EL (cell line): ENCODE measurements at places on chromosomes 4 and X.

DNA sequence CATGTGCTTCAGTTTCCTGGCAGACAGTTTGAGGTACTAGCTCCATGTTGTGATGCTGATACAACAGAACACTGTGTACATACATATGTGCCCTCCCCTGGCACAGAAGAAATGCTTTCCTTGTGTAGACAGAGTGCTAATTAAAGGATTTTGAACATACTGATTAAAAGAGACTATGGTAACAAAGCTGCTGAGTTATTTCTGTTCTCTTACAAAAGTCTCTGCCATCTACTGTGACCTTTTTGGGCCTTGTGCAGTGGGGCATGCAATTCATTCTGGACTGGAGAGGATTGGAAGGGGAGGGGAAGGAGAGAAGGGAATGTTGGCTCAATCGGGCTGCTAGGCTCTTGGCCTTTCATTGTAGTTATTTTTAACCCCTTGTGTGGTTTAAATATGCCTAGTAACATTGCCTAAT, 6.0 kb downstream of the PDLIM5 start:
- no peak for DNase-seq

DNA sequence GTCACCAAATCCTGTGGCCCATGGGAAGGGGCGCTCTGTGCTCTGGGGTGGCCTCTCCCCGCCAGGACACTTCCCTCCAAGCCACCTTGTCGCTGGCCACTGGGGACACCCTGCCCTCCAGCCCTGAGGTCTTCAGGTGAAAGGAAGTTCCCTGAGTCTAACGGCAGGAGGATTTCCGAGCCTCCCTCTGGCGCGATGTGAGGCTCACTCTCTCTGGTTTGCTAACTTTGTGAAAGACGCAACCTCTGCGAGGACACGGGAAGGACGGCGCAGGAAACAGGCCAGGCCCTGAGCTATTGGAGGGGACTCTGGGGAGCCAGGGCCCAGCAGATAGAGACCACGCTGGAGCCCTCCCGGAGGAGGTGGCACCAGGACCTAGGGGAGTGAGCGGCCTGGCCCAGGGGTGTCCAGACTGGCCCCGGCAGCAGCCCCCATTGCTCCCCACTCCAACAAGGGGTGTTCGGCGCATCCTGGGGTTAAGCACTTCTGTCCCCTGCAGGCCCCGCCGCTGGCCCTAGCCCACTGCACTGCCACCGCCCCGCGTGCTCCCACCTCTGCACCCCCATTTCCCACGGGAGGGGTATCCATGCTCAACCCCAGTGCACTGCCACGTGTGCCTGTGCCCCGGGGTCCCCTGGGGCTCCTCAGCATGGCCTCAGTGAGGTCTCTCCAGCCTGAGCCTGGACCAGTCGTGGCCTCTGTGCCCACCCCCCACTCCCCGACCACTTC, 72.2 kb upstream of the MXD4 start:
- DNase-seq = no peak

DNA sequence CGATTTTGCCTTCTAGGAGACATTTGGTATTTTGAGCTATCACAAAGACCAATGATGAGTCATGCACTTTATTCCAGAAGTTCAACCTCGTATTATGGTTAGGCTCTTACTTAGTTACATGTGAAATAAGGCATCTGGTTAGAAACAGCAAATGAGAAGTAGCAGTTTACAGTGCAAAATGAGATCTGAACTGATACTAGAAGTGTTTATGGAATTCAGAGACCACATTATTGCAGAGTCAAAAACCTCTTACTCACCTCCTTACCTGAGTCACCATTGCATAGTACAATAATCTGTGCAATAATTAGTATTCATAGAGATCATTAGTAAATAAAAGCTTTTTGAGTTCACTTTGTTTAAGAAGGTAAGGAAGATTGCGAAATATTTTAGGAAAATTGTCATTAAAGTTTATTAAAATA, 38.7 kb downstream of the SEC24B start:
- DNase-seq = peak; percentile 47

- DNase-seq = no peak
Observed at GRCh38 chr4:102819588-102820365, 7.6 kb downstream of the UBE2D3 start.

DNA sequence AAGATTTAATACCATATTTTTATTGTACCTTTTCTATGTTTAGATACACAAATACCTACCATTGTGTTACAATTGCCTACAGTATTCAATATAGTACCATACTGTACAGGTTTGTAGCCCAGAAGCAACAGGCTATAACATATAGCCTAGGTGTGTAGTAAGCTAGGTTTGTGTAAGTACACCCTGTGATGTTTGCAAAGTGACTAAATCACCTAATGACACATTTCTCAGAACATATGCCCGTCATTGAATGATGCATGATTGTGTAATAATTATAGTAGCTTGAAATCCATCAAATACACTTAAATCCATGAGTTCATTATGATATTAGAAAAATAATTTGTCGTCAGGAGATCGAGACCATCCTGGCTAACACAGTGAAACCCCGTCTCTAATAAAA, 30.8 kb downstream of the GAB3 start:
- no peak for DNase-seq

GRCh38 chr4:118712872-118713271, 27.7 kb downstream of the METTL14 start:
- peak; percentile 32 for DNase-seq

DNA sequence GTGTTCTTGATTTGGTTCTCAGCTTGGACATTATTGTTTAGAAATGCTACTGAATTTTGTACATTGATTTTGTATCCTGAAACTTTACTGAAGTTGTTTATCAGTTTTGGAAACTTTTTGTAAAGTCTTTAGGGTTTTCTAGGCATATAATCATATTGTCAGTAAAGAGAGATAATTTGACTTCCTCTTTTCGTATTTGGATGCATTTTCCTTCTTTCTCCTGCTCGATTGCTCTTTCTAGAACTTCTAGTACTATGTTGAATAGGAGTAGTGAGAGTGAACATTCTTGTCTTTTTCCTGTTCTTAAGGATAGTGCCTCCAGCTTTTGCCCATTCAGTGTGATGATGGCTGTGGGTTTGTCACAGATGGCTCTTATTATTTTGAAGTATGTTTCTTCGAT, 24.1 kb downstream of the TMPRSS11A start:
- DNase-seq = no peak

GRCh38 chrX:122504026-122504425, 680.1 kb upstream of the GRIA3 start:
- peak; percentile 38 for DNase-seq

- no peak for DNase-seq
Observed at GRCh38 chr4:176879380-176880116, 86.8 kb upstream of the VEGFC start.

- no peak for DNase-seq
Observed at GRCh38 chr4:26583538-26583864, 383 bp upstream of the TBC1D19 start.

DNA sequence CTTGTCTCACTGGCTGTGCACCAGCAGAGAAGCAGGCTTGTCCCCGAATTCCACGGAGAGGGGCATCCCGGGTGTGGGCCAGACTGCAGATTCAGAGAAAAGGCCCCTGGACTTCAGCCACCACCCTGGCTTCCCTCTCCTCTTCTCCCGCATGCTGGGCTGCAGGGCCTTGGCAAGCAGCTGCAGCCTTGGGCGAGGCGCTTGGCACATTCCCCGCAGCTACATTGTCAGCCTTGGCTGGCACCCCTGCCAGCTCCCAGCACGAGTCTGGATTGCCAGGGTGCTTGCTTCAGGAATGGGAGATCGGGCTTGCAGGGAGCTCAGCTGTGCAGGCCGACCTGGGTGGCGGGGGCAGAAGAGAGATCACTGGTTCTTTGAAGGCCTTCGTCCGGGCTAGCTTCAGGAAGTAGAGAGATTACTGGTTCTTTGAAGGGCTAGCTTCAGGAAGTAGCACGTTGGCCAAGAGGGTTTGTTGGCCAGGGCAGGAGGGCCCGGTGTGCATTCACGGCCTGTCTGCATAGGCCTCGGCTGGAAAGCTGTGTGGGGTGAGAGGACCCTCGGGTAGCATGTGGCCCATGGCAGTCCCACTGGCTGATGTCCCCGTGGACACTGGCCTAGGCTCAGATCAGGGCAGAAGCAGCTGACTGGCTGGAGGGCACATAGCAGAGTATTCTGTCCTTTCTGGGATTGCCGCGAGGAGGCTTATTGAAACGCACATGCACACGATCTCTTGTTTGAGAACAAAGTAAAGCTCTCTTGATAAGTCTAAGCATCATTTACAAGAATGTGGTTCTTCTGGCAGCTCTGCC, 2.7 kb downstream of the ABCD1 start:
- DNase-seq = peak; percentile 25

- no peak for DNase-seq
Observed at GRCh38 chrX:1521459-1521956, 15.5 kb downstream of the P2RY8 start.

- DNase-seq = no peak
Observed at GRCh38 chrX:45619290-45619689, 418.6 kb upstream of the DIPK2B start.

DNA sequence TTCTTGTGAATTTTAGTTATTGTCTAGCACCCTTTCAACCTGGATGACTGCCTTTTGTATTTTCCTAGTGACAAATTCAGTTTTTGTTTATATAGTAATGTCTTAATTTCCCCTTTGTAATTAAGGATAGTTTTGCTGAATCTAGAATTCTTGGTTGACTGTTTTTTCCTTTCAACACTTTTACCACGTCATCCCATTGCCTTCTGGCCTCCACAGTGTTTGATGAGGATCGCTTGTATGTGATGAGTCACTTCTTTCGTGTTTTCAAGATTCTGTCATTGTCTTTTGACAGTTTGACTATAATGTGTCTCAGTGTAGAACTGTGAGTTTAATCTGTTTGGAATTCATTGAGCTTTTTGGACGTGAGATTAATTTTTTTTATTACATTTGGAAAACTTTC, 30.1 kb downstream of the KDM6A start:
- peak; percentile 82 for DNase-seq

- DNase-seq = no peak
Observed at GRCh38 chr4:76270244-76271175, 19.0 kb downstream of the FAM47E start.

GRCh38 chrX:154599531-154599930, 14.6 kb downstream of the CTAG1A start:
- no peak for DNase-seq

- DNase-seq = no peak
Observed at GRCh38 chr4:127335073-127335620, 297.6 kb upstream of the INTU start.

DNA sequence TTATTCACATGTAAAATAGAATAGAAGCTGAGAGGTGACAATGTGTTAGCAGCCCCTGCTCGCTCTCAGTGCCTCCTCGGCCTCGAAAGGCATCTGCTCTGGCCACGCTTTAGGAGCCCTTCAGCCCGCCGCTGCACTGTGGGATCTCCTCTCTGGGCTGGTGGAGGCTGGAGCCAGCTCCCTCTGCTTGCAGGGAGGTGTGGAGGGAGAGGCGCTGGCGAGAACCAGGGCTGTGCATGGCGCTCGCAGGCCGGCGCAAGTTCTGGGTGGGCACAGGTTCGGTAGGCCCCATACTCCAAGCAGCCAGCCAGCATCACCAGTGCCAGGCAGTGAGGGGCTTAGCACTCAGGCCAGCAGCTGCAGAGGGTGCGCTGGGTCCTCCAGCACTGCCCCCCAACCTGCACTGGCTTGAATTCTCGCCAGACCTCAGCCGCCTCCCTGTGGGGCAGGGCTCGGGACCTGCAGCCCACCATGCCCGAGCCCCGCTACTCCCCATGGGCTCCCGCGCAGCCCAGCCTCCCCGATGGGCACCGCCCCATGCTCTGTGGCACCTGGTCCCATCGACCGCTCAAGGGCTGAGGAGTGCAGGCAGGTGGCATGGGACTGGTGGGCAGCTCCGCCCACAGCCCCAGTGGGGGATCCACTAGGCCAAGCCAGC, 1346.7 kb upstream of the IGFBP7 start:
- DNase-seq = no peak

- DNase-seq = no peak
Observed at GRCh38 chrX:51825436-51825835, 68.0 kb upstream of the MAGED1 start.

- DNase-seq = peak; percentile 91
Observed at GRCh38 chr4:26568446-26568994, 15.4 kb upstream of the TBC1D19 start.

- peak; percentile 59 for DNase-seq
Observed at GRCh38 chr4:114383067-114383466, 215.5 kb upstream of the UGT8 start.

DNA sequence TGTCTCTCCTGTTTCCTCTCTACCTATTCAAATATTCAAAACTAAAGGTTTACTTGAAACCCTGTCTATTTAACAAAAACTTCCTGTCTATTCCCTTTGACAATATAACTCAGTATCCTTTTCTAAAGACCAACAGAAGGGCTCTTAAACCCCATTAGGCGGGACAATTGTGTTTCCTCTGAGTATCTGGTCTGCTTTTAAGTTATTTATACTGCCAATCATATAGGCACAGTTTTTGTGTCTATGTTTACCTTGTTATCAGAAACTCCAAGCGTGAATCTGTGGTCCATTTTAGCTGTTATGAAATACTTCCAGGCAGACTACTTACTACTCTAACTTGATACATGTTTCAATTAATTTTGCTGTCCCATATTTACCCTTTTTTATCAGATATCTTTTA, 350.0 kb upstream of the CTSO start:
- no peak for DNase-seq
